ENCODE measurements at places on chromosomes 2 and 18. TPM values are rescaled to one million over a fixed set of nuclear protein-coding genes. Genes with fewer than 3 reads are reported as not detected.

DNA sequence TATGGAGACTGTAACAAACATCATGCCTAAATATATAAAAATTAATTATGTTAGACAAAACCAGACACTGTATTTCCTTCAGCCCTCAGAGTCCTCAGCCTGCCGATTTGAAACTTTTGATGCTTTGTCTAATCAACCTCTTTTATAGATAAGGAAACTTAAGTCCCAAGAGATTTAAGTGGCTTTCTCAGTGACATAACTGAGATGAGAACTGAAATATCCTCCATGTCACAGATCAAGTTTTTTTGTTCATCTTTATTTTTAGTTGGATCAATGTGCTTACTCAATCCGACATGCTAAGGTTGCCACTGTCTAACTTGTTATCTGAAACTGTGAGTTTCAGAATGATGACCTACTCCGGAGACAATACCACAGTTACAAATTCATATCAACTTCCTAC lies 72.3 kb downstream of the BARD1 start:
- DNase-seq, result no peak

DNA sequence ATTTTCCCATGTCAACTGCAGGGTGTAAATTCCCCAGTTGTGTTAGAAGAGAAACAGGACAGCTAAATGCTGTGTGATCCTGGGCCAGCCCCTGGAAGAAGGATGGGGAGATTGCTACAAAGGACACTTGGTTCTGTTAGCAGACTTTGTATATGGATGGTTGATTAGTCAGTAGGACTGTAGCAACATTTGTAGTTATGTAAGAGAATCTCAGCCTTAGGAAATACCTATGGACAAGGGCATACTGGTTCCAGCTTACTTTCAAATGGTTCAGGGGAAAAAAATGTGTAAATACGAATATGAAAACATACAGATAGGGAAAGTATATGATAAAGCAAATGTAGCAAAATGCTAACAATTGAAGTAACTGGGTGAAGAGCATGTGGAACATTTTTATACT lies 47.6 kb downstream of the GNAL start:
- no peak for DNase-seq

DNA sequence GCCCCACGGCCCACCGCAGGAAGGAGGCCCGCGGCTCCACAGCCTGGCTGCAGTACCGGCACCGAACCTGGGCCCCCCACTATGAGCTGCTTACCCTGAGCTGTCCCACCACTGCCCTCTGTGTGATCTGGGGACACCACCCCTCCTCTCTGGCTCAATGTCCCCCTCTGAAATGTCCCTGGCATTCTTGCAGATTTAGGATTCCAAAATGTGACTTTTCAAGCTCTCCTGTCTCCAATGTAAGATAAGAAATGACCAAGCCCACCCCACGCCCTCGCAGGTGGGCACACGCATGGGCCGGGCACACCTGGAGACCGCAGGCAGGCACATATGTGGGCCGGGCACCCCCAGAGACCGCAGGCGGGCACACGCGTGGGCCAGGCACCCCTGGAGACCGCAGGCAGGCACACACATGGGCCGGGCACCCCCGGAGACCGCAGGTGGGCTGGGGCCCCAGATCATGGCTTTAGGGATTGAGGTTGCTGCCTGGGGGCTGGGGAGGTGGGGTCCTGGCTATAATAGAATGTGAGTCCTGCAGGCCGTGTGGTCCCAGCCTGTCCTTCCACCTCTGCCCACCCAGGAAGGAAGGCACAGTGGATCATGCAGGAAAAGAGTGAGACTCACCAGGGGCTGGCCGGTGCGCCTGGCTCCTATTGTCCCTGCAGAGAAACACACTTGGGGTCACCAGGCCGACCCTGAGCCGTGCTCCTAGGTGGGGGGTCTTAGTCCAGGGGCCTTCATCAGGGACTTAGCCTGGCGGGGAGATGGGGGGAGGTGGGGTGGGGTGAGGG lies 7.2 kb downstream of the PDCD1 start:
- peak; percentile 45 for DNase-seq

GRCh38 chr2:143729296-143729814 lies 600.1 kb downstream of the ARHGAP15 start:
- no peak for DNase-seq

DNA sequence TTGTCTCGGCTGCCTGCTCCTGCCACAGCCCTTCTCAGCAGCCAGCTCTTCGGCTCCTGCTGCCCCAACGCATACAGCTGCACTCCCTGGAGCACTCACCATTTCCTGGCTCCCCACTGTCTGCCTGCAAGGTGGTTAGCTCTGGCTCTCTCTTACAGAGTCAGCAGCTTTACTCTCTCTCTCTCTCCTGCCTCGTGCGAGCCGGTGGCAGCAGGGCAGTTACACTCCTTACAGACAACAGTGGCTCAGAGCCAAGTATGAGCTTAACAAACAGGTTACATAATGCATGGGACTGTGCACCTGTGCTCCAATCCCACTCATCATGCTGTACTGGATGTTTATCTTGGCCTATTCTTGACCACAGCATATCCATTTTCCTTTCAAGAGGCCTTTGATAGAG lies 47.4 kb upstream of the DNAJC10 start:
- DNase-seq, result no peak

The IL18RAP gene
- total RNA-seq, result 0.23 TPM

The STARD6 gene
- not detected for total RNA-seq

The PROKR1 gene
- not detected for total RNA-seq

Measured in right cardiac atrium (tissue), 5 donors.